ENCODE measurements at places on chromosomes 16 and 17.

DNA sequence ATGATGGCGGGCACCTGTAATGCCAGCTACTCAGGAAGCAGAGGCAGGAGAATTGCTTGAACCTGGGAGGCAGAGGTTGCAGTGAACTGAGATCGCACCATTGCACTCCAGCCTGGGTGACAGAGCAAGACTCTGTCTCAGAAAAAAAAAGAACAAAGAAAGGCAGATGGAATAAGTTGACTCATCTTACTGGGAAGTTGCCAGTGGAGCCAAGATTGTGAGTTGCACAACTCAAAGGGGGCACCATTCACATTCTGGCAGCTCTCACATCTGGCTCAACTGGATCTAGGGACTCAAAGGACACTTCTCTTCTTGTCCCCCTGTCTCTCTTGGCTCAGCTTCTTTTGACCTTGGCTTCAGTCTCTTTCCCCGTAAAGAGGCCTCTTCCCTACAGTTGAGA lies 53.7 kb upstream of the ETV4 start:
- no peak for DNase-seq

- no peak for DNase-seq
Measured at GRCh38 chr17:45070001-45070400, 8.9 kb downstream of the NMT1 start.

DNA sequence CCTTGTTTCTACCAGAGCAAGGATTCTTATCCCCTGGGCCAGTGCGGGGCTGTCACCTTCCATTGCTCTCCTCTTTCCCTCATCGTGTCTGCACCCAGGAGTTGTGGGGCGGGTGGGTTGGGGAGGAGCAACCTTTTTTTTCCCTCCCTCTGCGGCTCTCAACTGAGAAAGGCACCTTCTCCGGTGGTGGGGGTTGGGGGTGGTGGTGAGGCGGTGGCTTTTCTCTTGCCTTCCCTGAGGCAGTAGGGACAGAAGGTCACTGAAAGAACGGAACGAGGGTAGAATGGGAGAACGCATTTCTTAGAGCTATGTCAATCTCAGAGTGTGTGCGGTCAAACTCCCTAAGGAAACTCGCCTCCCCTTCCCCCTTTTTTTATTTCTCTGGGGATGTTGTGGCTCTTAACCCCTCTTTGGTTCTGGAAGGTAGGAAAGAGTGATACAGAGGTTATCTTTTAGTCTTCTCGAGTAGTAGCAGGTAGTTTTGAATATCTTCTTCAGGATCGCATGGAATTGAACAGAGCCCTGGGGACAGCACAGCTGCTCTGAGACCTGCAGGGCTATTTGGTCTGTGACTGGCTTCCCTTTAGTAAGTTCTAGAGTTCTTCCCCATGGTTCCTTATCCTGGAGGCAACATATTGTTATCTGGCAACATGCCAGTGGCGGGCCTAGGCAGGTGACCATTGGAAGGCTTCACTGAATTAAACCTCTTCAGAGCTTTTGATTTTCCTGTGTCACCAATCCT lies 994 bp downstream of the CLTC start:
- DNase-seq, result no peak

- no peak for DNase-seq
Measured at GRCh38 chr17:49565948-49566491, 9.7 kb upstream of the NXPH3 start.

GRCh38 chr17:50691550-50692447 lies 15.9 kb downstream of the ANKRD40 start:
- DNase-seq, result no peak

DNA sequence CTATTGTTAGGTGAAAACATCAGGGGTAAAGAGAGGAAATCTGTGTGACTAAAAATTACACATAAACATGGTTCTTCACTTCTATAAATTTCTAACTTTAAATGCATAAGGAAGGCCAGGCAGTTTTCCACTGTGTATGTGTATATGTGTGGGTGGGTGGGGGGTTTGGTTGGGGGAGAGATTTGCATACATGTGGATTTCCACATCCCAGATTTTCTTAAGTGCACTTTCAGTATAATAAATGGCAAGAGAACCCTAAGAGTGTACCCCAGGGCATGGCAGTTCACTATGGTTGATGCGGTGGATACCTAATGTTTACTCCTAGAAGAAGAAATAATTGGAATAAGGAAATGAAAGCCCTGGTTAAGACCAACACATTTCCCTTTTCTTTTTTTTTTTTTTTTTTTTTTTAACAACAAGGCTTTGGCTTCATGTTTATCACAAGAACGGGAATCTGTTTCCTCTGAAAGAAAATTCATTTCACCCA lies 451.8 kb upstream of the CCL2 start:
- no peak for DNase-seq

GRCh38 chr17:18889658-18890057 lies 31.7 kb downstream of the PRPSAP2 start:
- no peak for DNase-seq

GRCh38 chr16:24670623-24671454 lies 58.6 kb upstream of the TNRC6A start:
- DNase-seq, result no peak

DNA sequence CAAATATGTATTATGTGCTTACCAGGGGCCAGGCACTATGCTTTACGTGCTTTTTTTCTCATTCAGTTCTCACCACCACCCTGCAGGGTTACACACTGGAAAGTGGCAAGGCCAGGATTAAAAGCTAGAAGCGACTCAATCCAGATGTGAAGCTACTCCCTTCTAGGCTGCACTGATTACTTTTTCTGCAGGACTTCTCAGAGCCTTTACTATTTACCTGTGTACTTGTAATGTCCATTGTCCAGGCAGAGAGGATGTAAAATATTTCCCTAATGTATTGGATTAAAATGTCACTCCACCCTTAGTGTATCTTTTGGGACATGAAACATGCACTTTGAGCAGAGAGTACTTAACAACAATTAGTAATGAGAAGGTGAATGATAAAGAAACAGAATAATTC lies 287.5 kb upstream of the EEF2KMT start:
- no peak for DNase-seq

DNA sequence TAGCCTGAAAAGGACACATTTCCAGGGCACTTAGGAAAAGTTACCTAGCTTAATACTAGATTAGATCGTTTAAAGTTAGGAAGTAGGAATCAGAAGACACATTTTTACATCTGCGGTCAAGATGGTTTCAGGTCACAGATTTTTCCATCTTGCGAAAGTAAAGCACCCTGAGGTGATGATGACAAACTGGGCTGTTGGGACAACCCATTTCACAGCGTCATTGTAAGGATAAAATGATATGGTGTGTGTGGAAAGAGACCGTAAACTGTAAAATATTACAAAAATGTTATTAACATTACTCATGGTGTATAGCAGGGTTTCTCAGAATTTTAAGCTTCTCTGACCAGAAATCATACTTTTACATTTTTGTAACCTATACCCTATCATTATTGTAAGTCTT lies 10.1 kb upstream of the MAP2K6 start:
- DNase-seq, result no peak

DNA sequence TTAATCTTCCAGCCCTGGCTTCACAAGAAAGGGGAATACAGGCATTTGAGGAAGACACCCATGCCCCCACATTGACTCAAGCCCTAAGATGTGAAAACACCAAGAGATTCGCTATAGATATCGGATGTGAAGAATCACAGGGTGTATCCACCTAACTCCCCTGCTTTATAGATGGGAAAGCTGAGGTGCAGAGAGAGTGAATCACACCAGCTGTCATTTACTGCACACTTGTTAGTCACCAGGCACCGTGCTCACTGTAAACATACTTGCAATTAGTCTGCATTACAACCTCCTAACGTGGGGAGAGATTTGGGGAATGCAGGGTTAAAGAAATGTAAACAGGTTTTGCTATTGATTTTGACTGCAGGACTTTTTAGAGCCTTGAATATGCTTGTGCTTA lies 325.5 kb downstream of the C16orf95 start:
- no peak for DNase-seq

Data from NCI-H1436 treated with DMSO at 0.1 percent for 48 hours (cell line).